ENCODE measurements at places on chromosomes 2 and 18.

- DNase-seq, result no peak
These were observed 2.2 kb upstream of the MAPRE2 start for GRCh38 chr18:35038881-35039491.

DNA sequence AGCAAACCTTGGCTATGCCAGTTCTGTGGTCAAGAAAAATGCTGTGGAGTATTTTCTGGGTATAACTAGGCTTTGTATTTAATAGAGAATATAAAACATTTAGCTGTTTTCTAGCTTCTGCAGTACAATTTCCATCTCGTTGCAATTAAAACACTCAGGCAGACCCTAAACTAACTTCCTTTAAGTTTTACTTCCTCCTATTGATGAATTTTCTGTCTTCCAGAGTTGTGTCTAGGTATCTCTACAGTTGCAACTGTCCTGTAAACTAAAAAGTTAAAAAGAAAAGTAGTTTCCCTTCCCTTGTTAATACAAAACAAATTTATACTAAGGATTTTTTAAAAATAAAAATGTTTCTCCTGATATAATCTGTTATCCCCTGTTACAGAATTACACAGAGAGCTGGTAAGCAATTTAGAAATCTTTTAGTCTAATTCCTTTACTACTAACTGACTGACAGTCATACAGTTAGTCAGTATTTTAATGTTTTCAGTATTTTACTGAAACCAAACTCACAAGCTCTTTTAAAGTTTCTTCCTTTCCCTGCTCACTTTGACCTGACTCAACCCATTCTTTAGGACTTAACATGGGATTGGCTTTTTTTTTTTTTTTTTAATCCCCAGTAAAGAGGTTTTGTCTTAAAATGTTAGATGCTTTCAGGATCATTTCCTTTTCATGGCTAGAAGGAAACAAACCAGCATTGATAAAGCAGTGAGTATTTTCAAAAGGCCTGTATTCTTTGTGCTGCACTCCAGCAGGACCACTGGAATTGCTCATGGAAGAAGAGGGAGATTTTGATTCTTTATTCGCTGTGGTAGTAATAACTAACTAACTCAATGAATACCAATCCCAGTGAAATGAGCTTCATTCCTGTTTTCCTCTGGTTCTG lies 22.9 kb downstream of the ITGAV start:
- DNase-seq, result no peak

- DNase-seq, result no peak
These were observed 94.1 kb downstream of the RTN4 start for GRCh38 chr2:54956111-54956627.

DNA sequence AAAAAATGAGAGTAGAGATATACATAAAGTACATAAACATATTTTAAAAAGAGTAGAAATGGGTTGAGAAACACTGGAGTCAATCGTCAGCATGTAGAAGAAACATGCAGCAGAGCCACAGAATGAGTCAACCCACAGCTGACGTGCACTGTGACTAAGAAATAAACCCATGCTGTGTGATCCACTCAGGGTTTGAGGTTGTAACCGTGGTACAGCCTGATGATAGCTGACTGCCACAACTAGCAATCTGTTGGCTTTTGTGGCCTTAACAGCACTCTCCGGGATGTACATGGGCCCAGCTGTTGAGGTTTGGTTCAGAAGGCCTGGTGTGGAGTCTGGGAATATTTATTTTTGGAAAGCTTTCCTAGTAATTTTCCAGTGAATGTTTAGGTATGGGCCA lies 554.4 kb upstream of the MEX3C start:
- DNase-seq, result no peak

GRCh38 chr2:3469486-3469885 lies 49.8 kb downstream of the ADI1 start:
- no peak for DNase-seq

GRCh38 chr2:132478461-132479105 lies 62.0 kb downstream of the GPR39 start:
- DNase-seq, result no peak

DNA sequence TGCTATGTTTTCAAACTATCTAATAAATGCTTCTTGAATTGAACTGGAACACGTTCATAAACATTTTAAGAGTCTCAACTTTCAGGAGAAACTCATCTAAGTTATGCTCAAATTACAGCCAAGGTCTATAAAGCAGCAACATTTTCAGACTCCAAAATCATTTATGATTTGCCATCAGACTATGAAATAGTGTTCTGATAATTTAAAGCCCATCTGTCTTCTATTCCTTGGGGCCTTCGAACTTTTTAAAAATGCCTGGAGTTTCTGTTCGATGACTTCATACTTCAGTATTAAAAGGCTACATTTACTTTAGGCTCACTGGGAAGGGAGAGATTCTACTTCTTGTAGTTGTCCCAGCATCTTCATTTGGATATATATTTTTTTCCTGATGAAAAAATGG lies 73.6 kb upstream of the NXPH2 start:
- no peak for DNase-seq

- DNase-seq, result no peak
These were observed 84.5 kb downstream of the MSH2 start for GRCh38 chr2:47487498-47487875.

DNA sequence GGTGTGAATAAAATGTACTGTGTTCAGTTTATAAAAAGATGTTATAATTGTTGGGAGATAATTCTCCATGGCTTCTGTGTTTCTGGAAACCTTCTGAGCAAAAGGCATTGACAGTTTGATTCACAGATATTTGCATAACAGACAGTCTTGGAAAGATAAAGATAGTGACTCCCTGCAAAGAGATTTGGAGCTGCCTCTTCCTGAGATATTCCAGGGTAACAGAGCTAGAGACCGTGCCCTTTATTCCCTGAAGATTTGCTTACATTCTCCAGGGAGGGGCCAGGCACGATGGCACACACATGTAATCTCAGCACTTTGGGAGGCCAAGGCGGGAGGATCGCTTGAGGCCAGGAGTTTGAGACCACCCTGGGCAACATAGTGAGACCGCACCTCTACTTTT lies 12.2 kb upstream of the ANXA4 start:
- DNase-seq, result no peak

- DNase-seq, result no peak
These were observed 96.1 kb downstream of the UGGT1 start for GRCh38 chr2:128187032-128187654.

- no peak for DNase-seq
These were observed 11.3 kb upstream of the DPP4 start for GRCh38 chr2:162085090-162085891.

DNA sequence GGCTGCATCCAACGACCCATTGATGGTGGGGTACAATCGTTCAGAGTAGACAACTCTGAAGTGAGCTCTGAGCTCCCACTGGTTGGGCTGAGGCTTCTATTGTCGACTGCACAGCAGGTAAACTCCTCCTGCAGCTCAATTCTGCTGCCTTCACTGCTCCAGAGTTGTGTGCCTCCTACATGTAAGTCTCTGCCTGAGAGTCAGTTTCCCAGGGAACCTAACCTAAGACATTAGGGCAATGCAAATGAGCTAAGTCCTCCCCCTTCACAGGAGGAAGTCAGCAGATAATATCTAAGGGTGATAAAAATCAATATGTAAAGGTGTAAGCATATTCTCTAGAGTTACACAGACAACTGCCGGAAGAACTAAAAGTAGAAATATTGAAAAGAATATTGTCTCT lies 22.5 kb upstream of the ACYP2 start:
- DNase-seq, result no peak

All from stimulated activated naive CD4-positive, alpha-beta T cell treated with Interleukin-2 at 50 U/mL for 16 hours (primary cell).